NCI-H460 (cell line): ENCODE measurements at places on chromosomes 7 and 10.

GRCh38 chr7:44151956-44152355 lies 10.8 kb upstream of the MYL7 start:
- DNase-seq = no peak

GRCh38 chr10:101625821-101626412 lies 37.8 kb downstream of the DPCD start:
- no peak for DNase-seq

DNA sequence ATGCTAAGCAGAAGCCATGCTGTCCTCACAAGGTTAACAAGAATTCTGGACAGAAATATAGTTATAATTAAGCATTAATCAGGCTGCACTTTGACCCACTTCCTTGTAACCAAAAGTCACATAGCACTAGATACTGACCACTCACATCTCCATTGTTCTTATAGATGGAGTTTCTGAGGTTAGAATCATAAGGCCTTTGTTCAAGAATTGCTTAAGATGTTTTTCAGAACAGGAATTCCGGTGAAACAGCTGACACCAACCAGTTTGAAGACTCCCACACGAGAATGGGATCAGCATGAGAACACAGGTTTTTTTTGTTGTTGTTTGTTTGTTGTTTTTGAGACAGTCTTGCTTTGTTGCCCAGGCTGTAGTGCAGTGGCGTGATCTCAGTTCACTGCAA lies 488.3 kb upstream of the NRP1 start:
- no peak for DNase-seq

DNA sequence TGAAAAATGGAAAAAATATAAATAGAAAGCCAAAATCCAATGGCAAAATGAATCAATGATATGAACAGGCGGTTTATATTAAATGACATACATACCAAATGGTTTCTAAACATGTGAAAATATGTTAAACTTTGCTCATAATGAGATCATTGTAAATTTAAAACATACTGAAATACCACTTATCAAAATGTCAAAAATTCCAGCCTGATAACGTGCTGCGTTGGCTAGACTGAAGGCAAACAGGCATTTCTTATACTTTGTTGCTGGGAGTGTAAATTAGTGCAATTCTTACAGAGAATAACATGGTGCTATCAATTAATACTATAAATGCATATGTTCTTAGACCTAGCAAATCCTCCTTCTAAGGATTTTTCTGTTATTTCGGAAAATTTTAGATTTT lies 225.8 kb upstream of the FAM3C start:
- DNase-seq = no peak

GRCh38 chr7:1340461-1341360 lies 108.0 kb downstream of the UNCX start:
- DNase-seq = no peak

DNA sequence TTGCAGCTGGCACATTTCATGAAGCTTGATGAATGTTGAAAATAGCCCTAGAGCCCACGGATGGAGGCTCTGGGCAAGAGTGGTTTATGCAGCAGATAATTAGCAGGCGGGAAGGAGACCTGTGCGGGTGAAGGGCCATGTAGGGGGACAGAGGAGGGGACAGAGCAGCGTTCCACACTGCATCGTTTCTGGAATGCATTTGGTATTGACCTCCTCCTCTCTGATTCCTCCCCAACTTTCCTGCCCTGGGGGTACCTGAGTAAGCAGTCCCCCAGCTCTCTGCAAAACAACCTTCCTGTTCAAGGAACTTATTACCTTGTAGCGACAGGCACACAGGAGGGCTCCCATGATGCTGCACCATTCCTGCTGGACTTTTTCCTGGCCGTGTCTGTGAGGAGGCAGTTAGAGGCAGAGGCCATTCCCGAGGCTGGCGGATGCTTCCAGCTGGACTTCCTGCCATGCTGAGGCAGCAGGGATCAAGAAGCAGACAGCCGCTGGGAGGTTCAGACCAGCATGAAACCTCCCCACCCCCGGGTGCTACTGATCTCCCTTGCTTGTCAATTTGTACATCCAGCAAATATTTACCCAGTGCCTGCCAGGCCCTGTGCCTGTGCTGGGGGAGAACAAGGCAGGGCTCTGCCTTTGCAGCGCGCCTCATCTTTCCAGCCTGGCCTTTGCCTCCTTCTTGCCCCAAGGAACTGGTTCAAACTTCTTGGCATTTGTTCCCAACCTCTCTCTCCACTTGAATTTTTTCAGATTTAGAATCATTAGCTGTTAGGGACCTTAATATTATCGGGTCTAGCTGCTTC lies 28.7 kb downstream of the SLC29A3 start:
- DNase-seq = no peak

- DNase-seq = no peak
These were observed 96.4 kb downstream of the HIPK2 start for GRCh38 chr7:139681463-139681755.

DNA sequence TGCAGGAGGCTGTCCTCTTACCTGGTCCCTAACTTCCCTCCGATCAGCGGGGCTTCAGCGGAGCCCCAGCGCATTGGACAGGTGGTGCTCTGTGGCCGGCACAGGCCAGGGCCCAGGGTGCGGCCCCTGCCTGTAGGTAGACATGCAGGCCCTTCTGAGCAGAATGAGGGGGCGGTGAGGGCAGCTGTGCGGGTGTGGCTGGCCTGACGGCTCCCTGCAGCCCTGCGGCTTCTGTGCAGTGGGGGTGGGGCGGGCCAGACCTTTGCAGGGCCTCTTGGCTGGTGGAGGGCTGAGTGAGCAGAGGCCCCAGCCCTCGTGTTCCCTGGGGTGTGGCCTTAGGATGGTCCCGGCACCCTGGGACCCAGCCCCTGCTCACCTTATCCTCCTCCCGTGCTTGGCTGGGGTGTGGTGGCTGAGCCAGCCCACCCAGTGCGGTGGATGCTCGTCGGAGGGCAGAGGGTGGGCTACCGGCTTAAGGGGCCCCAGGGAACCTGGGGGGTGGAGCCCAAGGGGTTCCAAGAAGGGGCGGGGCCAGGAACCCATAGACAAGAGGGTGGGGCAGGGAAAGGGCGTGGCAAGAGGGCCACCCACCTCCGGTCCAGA lies 175.2 kb upstream of the TNRC18 start:
- DNase-seq = no peak

GRCh38 chr7:139813151-139813550 lies 15.9 kb upstream of the TBXAS1 start:
- DNase-seq = no peak

DNA sequence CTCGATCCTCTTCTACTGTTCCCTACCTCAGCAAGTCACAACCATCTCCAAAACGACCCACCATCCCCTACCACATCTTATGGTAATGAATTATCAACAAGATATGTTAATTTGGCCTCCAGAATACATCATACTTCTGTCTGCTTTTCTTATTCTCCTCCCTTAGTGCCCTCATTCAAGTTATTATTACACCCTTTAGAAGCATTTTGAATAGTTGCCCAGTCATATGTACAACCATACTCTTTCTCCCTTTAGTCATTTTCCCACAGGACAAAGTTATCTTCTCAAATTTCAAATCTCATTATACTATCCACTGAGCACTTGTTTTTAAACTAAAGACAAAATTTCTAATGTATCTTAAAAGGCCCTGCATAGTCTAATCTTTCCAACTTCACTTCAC lies 71.0 kb downstream of the GNAT3 start:
- no peak for DNase-seq

DNA sequence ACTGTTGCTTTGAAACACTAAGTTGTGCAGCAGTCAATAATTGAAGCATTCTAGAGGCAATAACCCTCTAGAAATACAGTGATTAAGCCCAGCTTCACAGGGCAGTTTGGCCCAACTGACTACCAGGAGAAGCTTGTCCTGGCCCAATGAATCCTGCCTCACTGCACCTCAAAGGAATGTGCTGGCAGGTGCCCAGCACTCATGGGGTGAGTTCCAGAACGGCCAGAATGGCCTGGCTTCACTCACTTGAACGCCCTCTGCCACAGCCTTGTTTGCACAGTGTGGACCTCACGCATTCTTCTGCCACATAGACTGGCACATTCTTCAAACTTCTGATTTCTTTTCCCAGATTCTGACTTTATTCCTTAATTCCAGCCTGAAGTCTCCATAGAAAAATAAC lies 6.6 kb upstream of the ITIH2 start:
- no peak for DNase-seq

DNA sequence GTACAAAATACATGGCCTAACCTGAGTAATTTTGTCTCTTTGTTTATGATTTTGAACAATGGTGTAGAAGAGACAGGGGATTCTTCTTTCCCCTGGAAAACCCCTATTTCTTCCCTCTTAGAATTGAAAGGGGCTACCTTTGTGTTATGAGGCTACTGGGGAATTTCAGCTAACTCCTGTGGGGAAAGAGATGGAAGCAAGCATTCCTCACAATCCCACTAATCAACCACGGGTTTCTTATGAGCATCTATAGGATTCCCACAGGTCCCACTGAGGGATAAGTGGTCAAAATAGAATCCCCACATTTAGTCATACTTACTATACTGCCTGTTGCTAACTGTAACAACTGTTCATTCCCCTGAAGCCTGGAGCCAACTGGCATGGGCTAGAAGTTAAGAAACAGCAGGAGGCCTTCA lies 32.2 kb upstream of the ITGB8 start:
- DNase-seq = no peak

GRCh38 chr7:103576641-103577040 lies 130.6 kb upstream of the SLC26A5 start:
- no peak for DNase-seq

- DNase-seq = no peak
These were observed 518 bp downstream of the AGFG2 start for GRCh38 chr7:100539436-100540006.

- no peak for DNase-seq
These were observed 89.8 kb upstream of the LRRTM3 start for GRCh38 chr10:66836057-66836456.

GRCh38 chr10:129580010-129580409 lies 113.0 kb downstream of the MGMT start:
- DNase-seq = no peak

GRCh38 chr10:66795866-66796265 lies 130.0 kb upstream of the LRRTM3 start:
- DNase-seq = no peak

DNA sequence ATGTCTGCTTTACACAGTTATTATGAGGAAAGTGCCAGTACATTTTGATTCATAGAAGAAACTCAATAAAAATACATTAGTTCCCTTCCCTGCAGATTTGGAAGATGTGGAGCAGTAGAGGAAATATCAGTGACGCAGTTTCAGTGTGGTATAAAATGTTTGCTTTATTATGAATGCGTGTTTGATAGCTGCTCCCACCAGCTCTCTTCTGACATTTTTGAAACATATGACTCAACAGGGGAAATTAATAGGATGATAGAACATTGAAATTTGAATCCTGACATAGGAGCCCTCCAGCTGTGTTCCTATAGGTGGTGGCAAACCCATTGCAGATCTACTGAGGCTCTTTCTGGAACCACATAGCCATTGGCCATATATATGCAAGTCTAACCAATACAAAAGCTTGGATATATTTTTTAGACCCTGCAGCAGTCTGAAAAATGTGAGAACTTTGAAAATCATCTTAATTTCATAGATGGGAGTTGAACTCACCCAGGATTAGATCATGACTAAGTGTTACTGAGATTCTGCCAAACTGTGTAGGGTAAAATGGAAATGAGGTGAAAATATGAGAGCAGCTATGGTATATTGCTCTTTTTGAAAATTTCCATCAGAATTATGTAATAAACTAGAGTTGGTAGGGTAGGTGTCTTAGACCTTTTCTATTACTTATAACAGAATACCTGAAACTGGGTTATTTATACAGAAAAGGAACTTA lies 47.8 kb downstream of the BZW2 start:
- no peak for DNase-seq

DNA sequence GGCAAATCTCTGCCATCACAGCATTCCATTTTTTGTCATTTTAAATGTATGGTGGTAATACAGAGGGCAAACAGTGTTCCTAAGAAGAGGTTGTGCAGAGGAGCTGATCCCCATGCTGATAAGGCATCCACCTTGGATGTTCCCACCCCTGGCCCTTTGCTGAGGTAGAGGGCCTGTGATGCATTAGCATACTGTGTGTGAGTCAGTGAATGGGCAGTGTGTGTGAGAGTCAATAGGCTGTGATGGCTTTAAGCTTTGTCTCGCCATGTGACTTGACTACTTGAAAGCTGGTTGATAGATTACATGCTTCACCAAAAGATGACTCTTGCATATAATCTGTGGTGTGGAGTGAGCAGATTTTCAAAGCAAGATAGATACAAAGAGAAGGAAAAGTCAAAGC lies 81.3 kb downstream of the INSYN2A start:
- DNase-seq = no peak
